M059J (cell line): ENCODE measurements at places on chromosomes 3 and 15.

- DNase-seq: no peak
Measured at GRCh38 chr15:55695432-55695831, 47.5 kb downstream of the PRTG start.

GRCh38 chr15:72554471-72555425 is 80.6 kb downstream of the ARIH1 start:
- DNase-seq: peak; percentile 91

GRCh38 chr3:151398895-151399294 is 14.3 kb upstream of the P2RY12 start:
- DNase-seq: no peak

GRCh38 chr15:80677041-80677440 is 18.1 kb upstream of the ABHD17C start:
- no peak for DNase-seq

- DNase-seq: no peak
Measured at GRCh38 chr3:123375014-123375940, 73.6 kb downstream of the ADCY5 start.

DNA sequence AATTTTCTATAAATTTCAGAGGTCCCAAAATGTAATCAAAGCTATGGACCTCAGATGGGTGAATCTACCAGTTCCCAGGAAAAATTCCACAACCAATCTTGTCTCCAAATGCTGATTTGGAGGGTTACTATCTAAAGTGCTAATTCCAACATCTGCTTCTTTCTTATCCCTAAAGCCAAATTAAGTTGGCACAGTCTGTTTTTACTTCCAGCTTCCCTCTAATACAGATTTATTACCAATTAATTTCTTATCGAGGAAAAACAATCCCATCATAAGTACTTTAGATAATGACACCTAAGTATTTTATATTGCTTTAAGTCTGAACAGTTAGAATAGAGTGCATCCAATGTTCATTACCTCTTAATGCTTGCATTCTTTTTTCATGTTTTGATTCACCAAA is 12.9 kb upstream of the TAFA4 start:
- no peak for DNase-seq
